Glutamatergic neuron (in vitro differentiated cells): ENCODE measurements at places on chromosomes 3 and 15. TPM values are rescaled to one million over a fixed set of nuclear protein-coding genes. Genes with fewer than 3 reads are reported as not detected.

GOLGA8G gene
- total RNA-seq: not detected

ETV5 gene
- 16.9 TPM for total RNA-seq

DNA sequence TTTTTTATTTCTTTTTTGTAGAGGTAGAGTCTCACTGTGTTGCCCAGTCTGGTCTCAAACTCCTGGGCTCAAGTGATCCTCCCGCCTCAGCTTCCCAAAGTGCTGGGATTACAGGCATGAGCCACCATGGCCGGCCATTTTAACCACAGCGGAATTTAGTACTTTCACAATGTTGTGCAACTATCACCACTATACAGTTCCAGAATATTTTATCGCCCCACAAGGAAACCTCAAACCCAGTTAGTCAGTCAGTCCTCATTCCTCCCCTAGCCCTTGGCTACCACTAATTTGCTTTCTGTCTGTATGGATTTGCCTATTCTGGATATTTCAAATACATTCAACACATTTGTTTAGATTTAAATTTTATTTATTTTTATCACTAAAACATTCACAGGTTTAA, 15.5 kb upstream of the HOMER2 start:
- DNase-seq: no peak
- H3K4me3 ChIP-seq: no peak overlapping the region
- H3K36me3 ChIP-seq: no peaks in the 10 kb centered on the region
- H3K27ac ChIP-seq: no peak overlapping the region
- no peaks in the 10 kb centered on the region for H3K27me3 ChIP-seq
- no peaks in the 10 kb centered on the region for H3K4me1 ChIP-seq

DNA sequence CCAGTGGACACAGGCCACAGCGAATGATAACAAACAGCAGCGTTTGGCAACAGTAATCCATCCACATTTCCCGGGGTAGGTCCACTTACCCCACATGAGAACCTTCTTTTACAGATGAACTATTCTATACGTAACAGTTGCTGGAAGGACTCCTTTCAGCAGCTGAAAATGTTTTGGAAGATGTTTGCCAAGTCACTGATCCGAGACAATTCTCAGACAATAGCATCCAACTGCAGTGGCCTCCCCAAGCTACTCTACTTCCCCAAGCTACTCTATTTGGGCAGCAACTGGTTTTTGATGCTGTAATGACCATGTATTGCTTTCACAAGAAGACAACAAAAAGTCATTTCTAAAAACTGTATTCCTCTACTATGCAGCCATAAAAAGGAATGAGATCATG, 87.5 kb downstream of the ADAMTS17 start:
- H3K4me1 ChIP-seq: no peaks in the 10 kb centered on the region
- no peak overlapping the region for H3K27ac ChIP-seq
- no peak overlapping the region for H3K4me3 ChIP-seq
- no peak for DNase-seq
- no peaks in the 10 kb centered on the region for H3K27me3 ChIP-seq
- H3K36me3 ChIP-seq: peaks cover 4% of the 10 kb centered on the region

DNA sequence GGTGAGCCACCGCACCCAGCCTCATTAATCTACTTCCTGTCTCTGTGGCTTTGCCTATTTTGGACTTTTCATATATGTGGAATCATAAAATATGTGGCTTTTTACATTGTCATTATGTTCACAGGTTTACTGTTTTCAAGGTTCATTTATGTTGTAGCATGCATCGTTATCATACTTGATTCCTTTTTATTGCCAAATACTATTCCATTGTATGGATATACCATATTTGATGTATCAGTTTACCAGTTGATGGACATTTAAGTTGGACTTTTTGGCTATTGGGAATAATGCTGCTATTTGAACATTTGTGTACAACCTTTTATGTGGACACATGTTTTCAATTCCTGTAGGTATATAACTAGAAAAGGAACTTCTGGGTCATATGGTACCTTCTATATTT, 14.0 kb downstream of the GXYLT2 start:
- H3K27me3 ChIP-seq: no peaks in the 10 kb centered on the region
- H3K36me3 ChIP-seq: no peaks in the 10 kb centered on the region
- DNase-seq: no peak
- no peak overlapping the region for H3K27ac ChIP-seq
- H3K4me1 ChIP-seq: no peaks in the 10 kb centered on the region
- H3K4me3 ChIP-seq: no peak overlapping the region

GRCh38 chr15:78327466-78327865, 12.7 kb upstream of the CRABP1 start:
- peaks cover 11% of the 10 kb centered on the region for H3K4me1 ChIP-seq
- DNase-seq: no peak
- H3K27me3 ChIP-seq: peaks cover 6% of the 10 kb centered on the region
- H3K36me3 ChIP-seq: no peaks in the 10 kb centered on the region
- no peak overlapping the region for H3K4me3 ChIP-seq

- H3K27ac ChIP-seq: peak overlapping the region; percentile 76
- H3K4me1 ChIP-seq: peaks cover 20% of the 10 kb centered on the region
- DNase-seq: no peak
- peaks cover 10% of the 10 kb centered on the region for H3K27me3 ChIP-seq
Observed at GRCh38 chr15:90225047-90225446, 8.7 kb downstream of the CIB1 start.

GRCh38 chr3:194556086-194557056, 69.6 kb upstream of the ATP13A3 start:
- no peaks in the 10 kb centered on the region for H3K36me3 ChIP-seq
- no peak overlapping the region for H3K27ac ChIP-seq
- no peak for DNase-seq
- H3K4me1 ChIP-seq: peaks cover 9% of the 10 kb centered on the region

GRCh38 chr3:180332608-180333007, 269.4 kb upstream of the TTC14 start:
- DNase-seq: no peak
- H3K27ac ChIP-seq: no peak overlapping the region
- no peaks in the 10 kb centered on the region for H3K36me3 ChIP-seq
- no peak overlapping the region for H3K4me3 ChIP-seq
- peaks cover 1% of the 10 kb centered on the region for H3K27me3 ChIP-seq

GRCh38 chr15:90620379-90621067, 90.8 kb downstream of the CRTC3 start:
- no peak overlapping the region for H3K27ac ChIP-seq
- peaks cover 4% of the 10 kb centered on the region for H3K36me3 ChIP-seq

- H3K4me1 ChIP-seq: peaks cover 3% of the 10 kb centered on the region
- H3K27me3 ChIP-seq: no peaks in the 10 kb centered on the region
- H3K36me3 ChIP-seq: no peaks in the 10 kb centered on the region
- no peak overlapping the region for H3K4me3 ChIP-seq
- no peak for DNase-seq
Observed at GRCh38 chr15:73244333-73244732, 124.4 kb downstream of the HCN4 start.

DNA sequence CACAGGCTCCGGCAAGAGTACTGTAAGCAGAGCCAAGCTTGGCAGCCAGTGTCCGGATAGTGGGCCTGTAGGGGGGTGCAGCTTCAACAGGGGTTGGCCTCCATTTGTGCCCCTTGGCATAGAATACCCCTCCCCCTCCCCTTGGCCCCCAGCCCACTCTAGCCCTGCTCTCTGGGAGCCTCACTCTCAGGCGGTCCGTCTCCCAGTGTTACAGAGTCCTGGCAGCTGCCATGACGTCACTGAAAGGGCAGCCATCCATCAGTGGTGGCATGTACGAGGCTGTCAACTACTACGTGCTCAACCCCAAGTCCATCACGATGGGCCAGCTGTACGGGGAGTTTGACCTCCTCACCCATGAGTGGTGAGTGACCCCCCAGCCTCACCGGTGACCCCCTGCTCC, 50.4 kb downstream of the DNAH1 start:
- no peaks in the 10 kb centered on the region for H3K4me1 ChIP-seq
- H3K36me3 ChIP-seq: peaks cover 6% of the 10 kb centered on the region
- H3K4me3 ChIP-seq: no peak overlapping the region
- H3K27me3 ChIP-seq: peaks cover 7% of the 10 kb centered on the region
- no peak for DNase-seq

- peaks cover 10% of the 10 kb centered on the region for H3K36me3 ChIP-seq
- peak; percentile 67 for DNase-seq
- H3K27me3 ChIP-seq: peaks cover 14% of the 10 kb centered on the region
Observed at GRCh38 chr3:3800080-3800455, 837 bp downstream of the LRRN1 start.

DNA sequence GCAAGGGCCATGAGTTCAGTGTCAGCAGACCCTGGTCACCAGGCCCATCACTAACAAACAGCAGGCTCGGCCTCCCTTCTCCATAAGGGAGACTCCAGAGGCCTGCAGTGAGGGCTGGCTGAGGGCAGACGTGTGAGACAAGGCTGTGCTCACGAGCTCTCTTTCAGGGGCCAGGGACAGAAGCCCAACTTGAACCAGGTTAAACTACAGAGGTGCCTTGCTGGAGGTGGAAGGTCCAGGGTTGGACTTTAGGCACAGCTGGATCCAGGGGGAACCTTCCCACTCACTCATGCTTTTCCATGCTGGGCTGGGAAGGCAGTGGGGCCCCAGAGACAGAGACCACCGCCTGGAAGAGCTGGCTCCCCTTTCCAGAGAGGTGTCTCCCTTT, 19.0 kb downstream of the CFAP100 start:
- DNase-seq: no peak
- no peaks in the 10 kb centered on the region for H3K4me1 ChIP-seq
- no peaks in the 10 kb centered on the region for H3K27me3 ChIP-seq
- no peak overlapping the region for H3K27ac ChIP-seq
- H3K36me3 ChIP-seq: no peaks in the 10 kb centered on the region

DNA sequence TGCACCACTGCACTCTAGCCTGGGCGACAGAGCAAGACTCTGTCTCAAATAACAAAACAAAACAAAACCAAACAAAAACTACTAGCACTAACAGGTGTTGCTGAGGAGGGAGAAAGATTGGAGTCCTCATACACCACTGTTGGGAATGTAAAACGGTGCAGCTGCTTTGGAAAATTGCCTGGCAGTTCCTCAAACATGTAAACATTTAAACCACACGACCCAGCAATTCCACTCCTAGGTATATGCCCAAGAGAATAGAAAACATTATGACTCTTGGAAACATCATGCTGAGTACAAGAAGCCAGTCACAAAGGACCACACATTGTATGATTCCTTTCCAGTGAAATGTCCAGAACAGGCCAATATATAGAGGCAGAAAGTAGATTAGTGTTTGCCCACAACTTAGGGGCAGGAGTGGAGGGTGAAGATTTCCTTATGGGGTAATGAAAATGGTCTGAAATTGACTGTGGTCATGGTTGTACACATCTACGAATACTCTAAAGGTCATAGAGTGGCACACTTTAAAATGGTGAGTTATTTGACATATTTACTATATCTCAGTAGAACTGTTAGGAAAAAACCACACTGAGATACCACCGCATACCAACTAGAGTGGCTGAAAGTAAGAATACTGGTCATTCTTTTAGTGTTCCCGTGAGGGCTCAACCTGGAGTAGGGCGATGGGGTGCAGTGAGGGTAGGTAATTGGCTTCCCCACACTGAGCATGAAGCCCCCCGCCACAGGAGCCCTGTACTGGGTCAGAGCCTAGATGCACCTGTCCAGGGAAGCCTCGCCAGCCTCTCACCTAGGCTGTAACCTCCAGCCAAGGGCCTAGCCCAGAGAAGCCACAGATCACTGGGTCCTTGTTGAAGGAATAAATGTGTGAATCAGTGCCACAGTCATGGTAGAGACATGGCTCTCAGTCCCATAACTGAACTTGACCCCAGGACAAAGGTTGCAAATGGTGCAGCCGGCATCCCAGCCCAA, 131.1 kb downstream of the NUP210 start:
- H3K27ac ChIP-seq: no peak overlapping the region
- H3K36me3 ChIP-seq: peaks cover 6% of the 10 kb centered on the region
- H3K4me1 ChIP-seq: no peaks in the 10 kb centered on the region
- H3K27me3 ChIP-seq: peaks cover 8% of the 10 kb centered on the region
- DNase-seq: no peak

DNA sequence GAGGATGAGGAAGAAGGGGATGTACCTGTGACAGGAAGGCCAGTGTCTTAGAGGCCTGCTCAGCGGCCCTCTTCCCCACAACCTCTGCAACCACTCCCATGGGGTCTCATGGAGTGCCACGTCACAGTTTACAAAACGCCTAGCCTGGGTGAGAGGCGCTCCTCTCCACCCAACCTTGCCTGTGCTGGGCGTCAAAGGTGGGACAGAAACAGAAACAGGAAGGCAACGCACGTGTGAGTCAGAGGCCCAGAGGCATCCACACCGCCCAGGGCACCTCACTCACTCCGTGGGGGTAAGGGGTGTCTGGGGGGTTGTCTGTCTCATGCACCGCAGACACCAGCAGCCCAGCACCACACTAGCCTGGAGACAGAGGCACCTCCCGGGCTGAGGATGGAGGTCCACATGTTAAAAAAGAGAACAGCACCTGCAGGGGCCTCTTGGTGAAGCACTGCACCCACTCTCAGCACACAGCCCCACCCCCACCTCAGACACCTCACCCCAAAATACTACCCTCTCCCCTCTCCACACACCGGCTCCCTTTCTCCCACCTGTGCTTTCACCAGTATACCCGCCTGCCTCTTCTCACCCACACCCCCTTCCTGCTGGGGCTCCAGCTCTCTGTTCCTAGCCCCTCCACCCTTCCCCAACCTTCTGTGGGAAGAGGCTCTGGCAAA, 4.7 kb upstream of the CALML4 start:
- no peak for DNase-seq
- no peaks in the 10 kb centered on the region for H3K36me3 ChIP-seq
- H3K27ac ChIP-seq: no peak overlapping the region
- peaks cover 2% of the 10 kb centered on the region for H3K4me1 ChIP-seq
- peaks cover 4% of the 10 kb centered on the region for H3K27me3 ChIP-seq

DNA sequence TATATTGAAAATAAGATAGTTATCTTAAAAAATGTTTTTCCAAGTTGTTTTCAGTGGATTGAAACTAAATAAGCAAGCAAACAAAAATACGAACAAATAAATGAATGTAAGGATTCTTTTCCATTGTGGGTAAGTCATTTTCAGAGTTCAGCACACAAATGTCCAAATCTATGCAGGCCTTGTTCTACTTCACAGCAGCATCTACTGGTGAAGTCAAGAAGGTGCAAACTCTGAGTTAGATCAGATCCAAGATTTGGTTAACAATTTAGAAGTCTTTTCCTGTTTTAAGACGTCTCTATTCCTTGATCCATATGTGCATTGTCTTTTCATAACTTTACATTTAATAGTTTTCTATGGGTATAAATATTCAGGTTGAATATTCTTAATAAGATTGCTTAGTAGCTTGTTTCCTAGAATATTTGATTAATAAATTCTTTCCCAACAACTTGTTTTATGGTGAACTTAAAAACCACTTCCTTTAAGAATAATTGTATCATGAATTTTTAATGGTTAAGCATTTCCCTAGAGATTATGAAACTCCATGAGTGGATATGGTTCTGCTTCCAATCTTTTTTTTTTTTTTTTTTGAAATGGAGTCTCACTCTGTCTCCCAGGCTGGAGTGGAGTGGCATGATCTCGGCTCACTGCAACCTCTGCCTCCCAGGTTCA, 10.5 kb downstream of the PTX3 start:
- H3K27me3 ChIP-seq: peaks cover 2% of the 10 kb centered on the region
- no peak overlapping the region for H3K27ac ChIP-seq
- no peaks in the 10 kb centered on the region for H3K4me1 ChIP-seq
- DNase-seq: no peak
- no peaks in the 10 kb centered on the region for H3K36me3 ChIP-seq
- H3K4me3 ChIP-seq: no peak overlapping the region

GRCh38 chr3:6047016-6047415, 813.9 kb upstream of the GRM7 start:
- peaks cover 3% of the 10 kb centered on the region for H3K27me3 ChIP-seq
- H3K4me1 ChIP-seq: no peaks in the 10 kb centered on the region
- DNase-seq: no peak

- H3K4me1 ChIP-seq: no peaks in the 10 kb centered on the region
- H3K27me3 ChIP-seq: peaks cover 2% of the 10 kb centered on the region
- no peak for DNase-seq
- H3K27ac ChIP-seq: no peak overlapping the region
- H3K36me3 ChIP-seq: no peaks in the 10 kb centered on the region
Observed at GRCh38 chr3:156626104-156626503, 48.3 kb upstream of the TIPARP start.
